ENCODE measurements at places on chromosomes 11 and 22. TPM values are rescaled to one million over a fixed set of nuclear protein-coding genes. Genes with fewer than 3 reads are reported as not detected.
A peak's percentile ranks its signal among the peaks of the same experiment; 100 is the strongest.

- H3K4me3 ChIP-seq, result no peak overlapping the region
- peaks cover 23% of the 10 kb centered on the region for H3K4me1 ChIP-seq
- H3K27ac ChIP-seq, result no peak overlapping the region
- DNase-seq, result no peak
These were observed 4.3 kb downstream of the CD59 start for GRCh38 chr11:33731723-33732531.

GRCh38 chr11:19380375-19380774 is 139.6 kb upstream of the E2F8 start:
- no peaks in the 10 kb centered on the region for H3K36me3 ChIP-seq
- no peak for DNase-seq
- no peak overlapping the region for H3K27ac ChIP-seq
- peaks cover 1% of the 10 kb centered on the region for H3K4me1 ChIP-seq

DNA sequence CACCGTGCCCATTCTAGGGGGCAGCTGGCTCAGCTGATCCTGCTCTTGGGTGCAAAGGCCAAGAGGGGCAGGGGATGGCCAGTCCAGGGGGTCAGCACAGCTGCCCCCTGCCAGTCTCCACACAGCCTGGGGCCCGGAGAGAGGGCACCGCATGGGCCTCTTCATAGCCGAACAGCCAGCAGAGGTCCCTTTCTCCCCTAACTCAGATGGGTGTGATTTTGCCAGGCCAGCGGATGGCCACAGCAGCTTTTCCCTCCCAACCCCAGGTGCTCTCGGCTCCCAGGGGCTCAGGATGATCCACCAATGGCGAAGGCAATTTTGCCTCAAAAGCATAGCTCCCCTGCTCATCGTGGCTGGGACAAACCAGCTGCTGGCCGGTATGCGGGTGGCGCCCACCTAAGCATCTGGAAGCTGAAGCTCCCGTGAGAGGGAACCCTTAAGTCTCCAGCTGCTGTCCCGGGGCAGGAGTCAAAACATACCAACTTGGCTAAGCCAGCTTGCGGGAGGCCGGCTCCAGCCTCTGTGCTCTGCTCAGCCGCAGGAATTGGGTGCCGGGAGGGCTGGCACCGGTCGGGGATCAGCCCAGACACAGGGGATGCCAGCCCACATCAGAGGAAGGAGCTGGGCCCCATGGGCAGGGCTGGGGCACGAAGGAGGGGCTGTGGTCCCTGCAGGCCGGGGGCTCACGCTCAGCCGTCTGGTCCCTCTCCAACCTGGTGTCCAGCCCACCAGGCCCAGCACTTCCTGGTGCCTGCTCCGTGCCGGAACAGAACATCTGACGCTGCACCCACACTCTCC is 30.5 kb upstream of the GNB1L start:
- H3K36me3 ChIP-seq, result no peaks in the 10 kb centered on the region
- peaks cover 14% of the 10 kb centered on the region for H3K4me1 ChIP-seq
- DNase-seq, result no peak

GRCh38 chr22:44545773-44546172 is 47.7 kb upstream of the RTL6 start:
- no peaks in the 10 kb centered on the region for H3K4me1 ChIP-seq
- peaks cover 16% of the 10 kb centered on the region for H3K27me3 ChIP-seq
- H3K4me3 ChIP-seq, result no peak overlapping the region
- no peaks in the 10 kb centered on the region for H3K36me3 ChIP-seq
- no peak for DNase-seq
- H3K27ac ChIP-seq, result no peak overlapping the region

DNA sequence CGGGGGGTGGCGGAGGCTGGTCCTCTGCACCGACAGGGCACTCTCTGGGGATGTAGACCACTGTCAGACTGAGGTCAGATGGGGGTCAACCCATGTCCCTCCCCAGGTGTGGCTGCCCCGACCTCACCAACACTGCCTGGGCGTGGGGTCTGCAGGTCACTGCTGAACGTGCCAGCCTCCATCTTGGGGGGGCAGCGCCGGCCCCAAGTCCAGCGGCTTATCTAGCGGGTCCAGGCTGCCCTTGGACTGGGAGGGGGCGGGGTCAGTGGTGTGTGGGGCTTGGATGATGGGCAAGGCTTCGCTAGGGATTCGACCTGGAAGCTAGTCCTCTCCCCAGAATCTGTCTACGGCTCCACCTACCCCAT is 178.2 kb downstream of the IGLL1 start:
- H3K4me1 ChIP-seq, result peaks cover 6% of the 10 kb centered on the region
- DNase-seq, result no peak
- H3K36me3 ChIP-seq, result no peaks in the 10 kb centered on the region
- H3K4me3 ChIP-seq, result peak overlapping the region; percentile 65
- no peaks in the 10 kb centered on the region for H3K27me3 ChIP-seq

GRCh38 chr11:67320011-67320410 is 16.7 kb downstream of the SSH3 start:
- H3K36me3 ChIP-seq, result no peaks in the 10 kb centered on the region
- H3K4me3 ChIP-seq, result no peak overlapping the region
- H3K27ac ChIP-seq, result no peak overlapping the region
- no peak for DNase-seq

The NRIP3 gene
- total RNA-seq, result 0.65 TPM

The NCAPH2 gene
- total RNA-seq, result 66.5 TPM

Measured in progenitor cell of endocrine pancreas (in vitro differentiated cells).